ENCODE measurements at places on chromosomes 3 and 15. TPM values are rescaled to one million over a fixed set of nuclear protein-coding genes. Genes with fewer than 3 reads are reported as not detected.

- H3K27me3 ChIP-seq, result no peaks in the 10 kb centered on the region
- no peaks in the 10 kb centered on the region for H3K4me1 ChIP-seq
- no peak overlapping the region for H3K27ac ChIP-seq
- DNase-seq, result no peak
- no peaks in the 10 kb centered on the region for H3K36me3 ChIP-seq
Observed at GRCh38 chr3:61158667-61159066, 92.6 kb downstream of the FHIT start.

GRCh38 chr15:82159922-82160321 is 102.6 kb downstream of the EFL1 start:
- H3K27ac ChIP-seq, result no peak overlapping the region
- H3K4me3 ChIP-seq, result no peak overlapping the region
- H3K4me1 ChIP-seq, result no peaks in the 10 kb centered on the region
- no peaks in the 10 kb centered on the region for H3K27me3 ChIP-seq
- H3K36me3 ChIP-seq, result peaks cover 53% of the 10 kb centered on the region

DNA sequence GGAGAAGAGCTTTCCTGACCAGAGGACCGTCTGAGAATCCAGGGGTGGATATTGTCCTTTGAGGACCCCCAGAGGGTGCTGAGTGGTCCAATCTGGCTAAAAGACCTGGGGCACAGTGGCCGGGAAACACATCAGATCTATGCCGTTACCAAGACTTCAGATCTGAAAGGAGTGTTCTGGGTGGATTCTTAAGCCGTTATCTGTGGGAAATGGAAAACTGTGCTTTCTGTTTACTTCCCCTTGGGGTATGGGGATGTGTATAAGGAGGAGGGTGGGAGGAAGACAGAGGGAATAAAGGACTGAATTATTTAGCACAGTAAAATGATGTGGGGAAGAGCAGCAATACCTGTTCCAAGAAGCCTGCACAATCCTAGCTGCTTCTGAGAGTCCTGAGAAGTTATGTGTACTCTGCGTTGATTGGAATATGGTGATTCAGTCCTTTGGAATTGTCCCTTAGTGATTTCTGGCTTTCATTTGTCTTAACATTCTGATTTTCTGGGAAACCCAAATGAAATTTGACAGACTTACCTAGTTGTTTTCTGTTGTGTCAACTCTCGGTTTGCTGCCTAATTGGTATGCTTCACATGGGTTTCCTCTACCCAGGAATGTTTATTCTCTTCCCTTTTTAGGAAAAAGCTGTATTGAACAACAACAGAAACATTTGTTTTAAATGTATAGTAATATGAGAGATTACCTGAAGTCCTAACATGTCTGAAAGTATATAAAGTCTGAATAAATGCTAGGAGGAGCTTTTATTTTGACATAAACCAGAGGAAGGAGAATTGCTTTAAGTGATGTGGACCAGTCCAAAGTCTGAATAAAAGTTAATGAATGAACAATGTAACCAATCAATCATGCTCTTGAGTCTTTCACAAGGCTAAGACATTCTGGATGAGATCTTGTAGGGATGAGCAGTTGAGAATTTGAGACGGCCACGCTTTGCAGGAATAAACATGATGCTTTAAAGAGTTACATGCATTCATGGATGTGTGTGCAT is 427.1 kb upstream of the C2CD4B start:
- H3K4me1 ChIP-seq, result no peaks in the 10 kb centered on the region
- no peak for DNase-seq
- H3K4me3 ChIP-seq, result no peak overlapping the region
- peak overlapping the region; percentile 49 for H3K27ac ChIP-seq

CPLX3 gene
- total RNA-seq, result not detected

GRM2 gene
- 2.5 TPM for total RNA-seq

DNA sequence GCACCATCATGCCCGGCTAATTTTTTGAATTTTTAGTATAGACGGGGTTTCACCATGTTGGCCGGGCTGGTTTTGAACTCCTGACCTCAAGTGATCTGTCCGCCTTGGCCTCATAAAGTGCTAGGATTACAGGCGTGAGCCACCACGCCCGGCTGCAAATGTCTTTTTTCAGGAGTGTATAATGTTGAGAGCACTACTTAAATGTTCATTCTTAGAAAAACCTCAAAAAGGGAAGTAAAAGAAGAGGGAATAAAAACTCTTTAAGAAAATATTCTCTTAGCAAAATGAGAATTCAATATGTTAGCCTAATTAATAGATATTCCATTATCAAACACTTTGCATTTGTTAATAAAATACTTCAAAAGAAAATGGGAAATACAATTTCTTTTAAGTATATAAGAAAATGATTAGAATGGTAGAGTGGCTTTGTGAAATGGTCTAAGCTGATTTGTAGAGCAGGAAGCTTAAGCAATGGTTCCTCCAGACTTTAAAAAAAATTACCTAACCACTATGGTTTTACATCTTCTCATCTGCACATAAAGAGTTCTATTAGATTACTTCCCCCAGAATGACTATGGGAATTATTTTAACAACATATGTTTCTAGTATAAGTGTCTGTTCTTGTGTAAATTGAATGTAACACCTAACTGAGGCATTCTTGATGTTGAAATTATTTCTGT is 226.7 kb upstream of the ALCAM start:
- no peaks in the 10 kb centered on the region for H3K27me3 ChIP-seq
- H3K27ac ChIP-seq, result no peak overlapping the region
- no peaks in the 10 kb centered on the region for H3K36me3 ChIP-seq
- no peaks in the 10 kb centered on the region for H3K4me1 ChIP-seq
- no peak overlapping the region for H3K4me3 ChIP-seq

DNA sequence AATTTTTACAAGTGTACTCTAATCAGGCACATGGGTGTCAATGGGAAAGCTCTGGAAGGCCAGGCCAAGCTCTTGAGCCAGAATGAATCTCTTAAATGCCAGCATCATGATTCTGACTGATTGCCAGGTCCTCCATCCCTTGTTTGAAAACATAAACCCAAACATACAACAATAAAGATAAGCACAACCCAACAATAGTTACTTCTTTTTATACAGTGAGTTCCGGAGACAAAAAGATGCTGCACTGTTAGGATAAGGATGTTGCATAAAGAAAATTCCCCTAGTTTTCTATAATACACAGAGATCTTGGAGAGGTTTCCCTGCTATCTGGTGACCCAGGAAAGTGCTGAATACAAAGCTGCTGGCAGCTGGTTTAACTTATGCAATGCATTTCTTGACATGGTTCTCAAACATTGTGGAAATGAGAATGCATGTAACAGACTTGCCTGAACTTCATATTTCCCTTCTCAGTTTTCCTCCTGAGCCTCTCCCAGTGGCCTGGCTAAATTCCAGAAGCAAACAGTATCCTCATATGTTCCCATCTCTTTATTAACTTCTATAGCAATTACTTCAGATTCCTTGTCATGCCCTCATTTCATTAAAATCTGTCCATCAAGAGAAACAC is 180.1 kb upstream of the PRICKLE2 start:
- H3K36me3 ChIP-seq, result no peaks in the 10 kb centered on the region
- H3K27me3 ChIP-seq, result no peaks in the 10 kb centered on the region
- no peaks in the 10 kb centered on the region for H3K4me1 ChIP-seq
- no peak overlapping the region for H3K4me3 ChIP-seq
- no peak for DNase-seq

CCDC13 gene
- not detected for total RNA-seq

PRTG gene
- total RNA-seq, result 6.6 TPM

DNA sequence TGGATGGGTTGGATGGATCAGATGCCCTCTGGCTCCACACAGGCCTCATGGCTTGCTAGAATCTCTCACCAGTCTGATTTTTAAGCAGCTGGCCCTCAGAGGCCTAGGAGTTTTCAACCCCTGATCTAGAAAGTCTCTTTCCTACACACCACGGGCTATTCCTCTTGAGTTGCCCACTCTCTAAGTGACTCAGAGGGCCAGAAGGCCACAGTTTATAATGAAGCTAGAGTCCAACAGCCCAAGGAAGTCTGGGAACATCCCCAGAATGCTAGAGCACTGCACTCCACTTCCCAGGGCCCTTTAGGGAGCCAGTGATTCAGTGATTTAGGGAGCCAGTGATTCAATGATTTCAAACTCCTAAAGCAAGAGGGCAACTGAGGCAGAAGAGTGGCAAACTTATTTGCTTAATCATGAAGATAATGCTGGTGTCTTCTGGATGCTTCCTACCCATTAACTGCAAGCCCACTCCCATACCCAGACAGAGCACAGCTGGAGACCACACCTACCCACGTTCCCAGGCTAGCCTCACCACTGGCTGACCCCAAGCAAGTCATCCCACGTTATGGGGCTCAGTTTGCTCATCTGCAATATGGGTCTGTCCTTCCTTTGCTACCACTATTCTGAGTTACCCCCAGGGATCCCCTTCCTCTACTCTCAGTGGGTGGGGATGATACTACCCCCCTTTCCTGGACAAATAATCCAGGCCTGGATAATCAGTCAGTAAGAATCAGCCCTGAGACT is 36.7 kb downstream of the ABTB1 start:
- DNase-seq, result no peak
- H3K36me3 ChIP-seq, result no peaks in the 10 kb centered on the region
- H3K27me3 ChIP-seq, result no peaks in the 10 kb centered on the region

GADL1 gene
- not detected for total RNA-seq

GRCh38 chr3:73571238-73571794 is 53.4 kb downstream of the PDZRN3 start:
- H3K27me3 ChIP-seq, result no peaks in the 10 kb centered on the region
- no peaks in the 10 kb centered on the region for H3K36me3 ChIP-seq
- no peak overlapping the region for H3K4me3 ChIP-seq
- DNase-seq, result no peak
- peak overlapping the region; percentile 10 for H3K27ac ChIP-seq

GRCh38 chr3:195597229-195597628 is 13.5 kb upstream of the APOD start:
- H3K27me3 ChIP-seq, result no peaks in the 10 kb centered on the region
- no peak overlapping the region for H3K27ac ChIP-seq
- no peaks in the 10 kb centered on the region for H3K36me3 ChIP-seq
- H3K4me3 ChIP-seq, result no peak overlapping the region
- no peak for DNase-seq
- no peaks in the 10 kb centered on the region for H3K4me1 ChIP-seq

DNA sequence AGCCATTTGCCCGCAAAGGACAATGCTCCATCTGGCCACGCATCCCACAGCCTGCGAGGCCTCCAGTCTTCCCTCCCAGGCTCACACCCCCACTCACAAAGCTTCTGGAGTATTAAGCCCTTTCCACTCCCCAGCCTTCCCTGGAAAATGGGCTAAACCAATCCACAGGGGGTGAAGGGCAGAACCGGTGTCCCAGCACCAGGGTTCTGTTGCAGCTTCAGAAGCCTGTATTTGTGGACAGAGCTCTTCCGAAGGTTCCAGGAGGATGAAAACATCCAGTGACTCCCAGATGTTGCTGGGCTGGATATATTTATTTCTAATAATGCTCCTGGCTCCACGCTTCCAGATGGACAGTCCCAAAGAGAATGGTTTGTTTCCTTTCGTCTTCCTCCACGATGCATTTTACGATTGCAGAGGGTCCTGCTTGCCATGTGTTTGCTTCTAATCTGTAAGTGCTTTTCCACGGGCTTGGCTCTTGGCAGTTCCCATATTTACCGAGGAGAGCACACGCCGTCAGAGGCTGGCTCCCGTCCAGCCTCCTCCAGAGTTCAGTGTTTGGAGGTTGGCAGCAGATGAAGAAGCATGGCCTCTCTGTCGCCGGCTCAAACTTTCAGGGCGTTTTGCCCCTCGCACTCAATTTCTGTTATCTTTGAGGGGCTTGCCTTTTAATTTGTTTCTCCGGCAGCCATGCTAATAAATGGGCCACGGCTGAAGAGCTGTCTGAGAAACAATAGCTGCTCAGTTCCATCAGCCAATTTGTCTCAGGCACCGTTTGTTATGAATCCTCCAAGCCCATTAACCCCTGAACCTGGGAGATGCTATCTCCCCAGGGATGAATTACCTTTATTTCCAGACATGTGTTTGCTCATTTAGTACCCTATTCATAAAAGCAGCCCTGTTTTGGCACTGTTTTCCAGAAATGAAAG is 367.9 kb upstream of the PROK2 start:
- no peaks in the 10 kb centered on the region for H3K27me3 ChIP-seq
- H3K27ac ChIP-seq, result peak overlapping the region; percentile 75
- peak overlapping the region; percentile 38 for H3K4me3 ChIP-seq
- no peak for DNase-seq
- no peaks in the 10 kb centered on the region for H3K36me3 ChIP-seq

FOXL2 gene
- not detected for total RNA-seq

- no peak for DNase-seq
- H3K27ac ChIP-seq, result no peak overlapping the region
- no peaks in the 10 kb centered on the region for H3K4me1 ChIP-seq
- H3K4me3 ChIP-seq, result no peak overlapping the region
Observed at GRCh38 chr3:194250098-194251002, 100.8 kb downstream of the CPN2 start.

TMEM207 gene
- total RNA-seq, result not detected

- H3K36me3 ChIP-seq, result no peaks in the 10 kb centered on the region
- no peaks in the 10 kb centered on the region for H3K4me1 ChIP-seq
- H3K4me3 ChIP-seq, result no peak overlapping the region
- DNase-seq, result no peak
- H3K27ac ChIP-seq, result no peak overlapping the region
- no peaks in the 10 kb centered on the region for H3K27me3 ChIP-seq
Observed at GRCh38 chr15:88179562-88179961, 77.0 kb downstream of the NTRK3 start.

DNA sequence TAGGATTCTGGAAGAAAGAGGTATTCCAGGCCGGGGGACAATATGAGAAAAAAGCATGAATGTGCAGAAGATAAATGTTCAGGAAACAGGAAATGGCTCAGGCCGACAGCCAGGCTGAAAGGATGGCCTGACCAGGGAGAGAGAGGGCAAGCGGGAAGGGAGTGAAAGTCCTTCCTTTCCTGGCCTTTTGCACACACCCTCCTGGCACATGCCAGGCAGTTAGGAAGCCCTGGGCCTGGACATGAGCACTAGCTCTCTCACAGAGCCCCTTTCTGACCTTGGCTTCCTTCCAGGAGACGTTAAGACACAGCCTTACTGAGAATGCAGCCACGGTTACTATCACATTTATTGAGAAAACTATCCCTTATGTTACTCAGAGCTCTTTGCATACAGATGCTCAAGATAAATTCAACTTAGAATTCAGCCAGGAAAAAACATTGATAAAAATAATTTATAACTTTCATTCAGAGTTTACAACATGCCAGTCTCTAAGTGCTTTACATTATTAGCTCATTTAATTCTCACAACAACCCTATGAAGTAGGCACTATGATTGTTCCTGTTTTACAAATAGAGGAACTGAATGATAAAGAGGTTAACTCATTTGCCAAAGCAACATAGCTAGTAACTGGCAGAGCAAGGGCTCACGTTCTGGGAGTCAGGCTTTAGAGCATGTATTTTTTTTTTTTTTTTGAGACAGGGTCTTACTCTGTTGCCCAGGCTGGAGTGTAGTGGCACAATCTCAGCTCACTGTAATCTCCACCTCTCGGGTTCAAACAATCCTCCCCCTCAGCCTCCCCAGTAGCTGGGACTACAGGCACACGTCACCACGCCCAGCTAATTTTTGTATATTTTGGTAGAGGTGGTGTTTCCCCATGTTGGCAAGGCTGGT is 39.4 kb upstream of the SMAD3 start:
- DNase-seq, result no peak
- H3K27me3 ChIP-seq, result no peaks in the 10 kb centered on the region
- no peak overlapping the region for H3K4me3 ChIP-seq
- H3K4me1 ChIP-seq, result no peaks in the 10 kb centered on the region
- peak overlapping the region; percentile 58 for H3K27ac ChIP-seq
- no peaks in the 10 kb centered on the region for H3K36me3 ChIP-seq

ZNF619 gene
- 12.7 TPM for total RNA-seq

GRCh38 chr3:57386307-57386706 is 93.8 kb upstream of the ASB14 start:
- H3K36me3 ChIP-seq, result no peaks in the 10 kb centered on the region
- H3K27ac ChIP-seq, result no peak overlapping the region
- H3K4me1 ChIP-seq, result no peaks in the 10 kb centered on the region
- no peaks in the 10 kb centered on the region for H3K27me3 ChIP-seq
